ENCODE measurements at places on chromosomes 13 and 19. TPM values are rescaled to one million over a fixed set of nuclear protein-coding genes. Genes with fewer than 3 reads are reported as not detected.

The NCR1 gene
- not detected for total RNA-seq

The MIER2 gene
- 20.2 TPM for total RNA-seq

The HSH2D gene
- total RNA-seq: not detected

The IGFL1 gene
- total RNA-seq: not detected

The LEUTX gene
- total RNA-seq: not detected

The ZFP28 gene
- 8.7 TPM for total RNA-seq

The BRME1 gene
- 0.65 TPM for total RNA-seq

The UBAC2 gene
- total RNA-seq: 40.2 TPM

The HIPK4 gene
- 0.10 TPM for total RNA-seq

The CYP2F1 gene
- total RNA-seq: not detected

The VSIG10L gene
- total RNA-seq: 0.19 TPM

The ACTMAP gene
- total RNA-seq: 1.1 TPM

The CEACAM6 gene
- total RNA-seq: not detected

The FGF22 gene
- not detected for total RNA-seq

The PLIN5 gene
- total RNA-seq: 0.33 TPM

The ZNF221 gene
- 5.9 TPM for total RNA-seq

The HTR2A gene
- not detected for total RNA-seq

The USE1 gene
- 11.1 TPM for total RNA-seq

The ZNF784 gene
- total RNA-seq: 6.5 TPM

The OR7G1 gene
- total RNA-seq: not detected

The CEACAM4 gene
- total RNA-seq: not detected

The SLC6A16 gene
- total RNA-seq: 0.96 TPM

The USHBP1 gene
- 22.8 TPM for total RNA-seq

The ZNF628 gene
- total RNA-seq: 2.5 TPM

The ZNF225 gene
- total RNA-seq: 5.9 TPM

The ZNF841 gene
- total RNA-seq: 20.9 TPM

The POLR2I gene
- 26.5 TPM for total RNA-seq

The NXNL1 gene
- not detected for total RNA-seq

The ZNF541 gene
- 0.19 TPM for total RNA-seq

The ZNF256 gene
- 6.3 TPM for total RNA-seq

The FBXO17 gene
- total RNA-seq: 15.7 TPM

The FPR1 gene
- not detected for total RNA-seq

The UTP14C gene
- 11.1 TPM for total RNA-seq

The CACNG6 gene
- 1.5 TPM for total RNA-seq

The CYSLTR2 gene
- 0.33 TPM for total RNA-seq

The ZNF181 gene
- 15.1 TPM for total RNA-seq

The KRTDAP gene
- total RNA-seq: not detected

The METTL21C gene
- total RNA-seq: not detected

The SHANK1 gene
- total RNA-seq: 0.98 TPM

The NUFIP1 gene
- total RNA-seq: 3.0 TPM

The IGLON5 gene
- total RNA-seq: not detected

The LPAR2 gene
- total RNA-seq: 1.3 TPM

The PRSS57 gene
- not detected for total RNA-seq

The F2RL3 gene
- total RNA-seq: 4.9 TPM

The ELAVL1 gene
- total RNA-seq: 54.2 TPM

The KIR2DL3 gene
- not detected for total RNA-seq

The MAST1 gene
- 0.33 TPM for total RNA-seq

The MIA gene
- not detected for total RNA-seq

The ZNF536 gene
- not detected for total RNA-seq

Measured in vein endothelial cell (primary cell).